ENCODE measurements at places on chromosomes 1 and 21. TPM values are rescaled to one million over a fixed set of nuclear protein-coding genes. Genes with fewer than 3 reads are reported as not detected.

DNA sequence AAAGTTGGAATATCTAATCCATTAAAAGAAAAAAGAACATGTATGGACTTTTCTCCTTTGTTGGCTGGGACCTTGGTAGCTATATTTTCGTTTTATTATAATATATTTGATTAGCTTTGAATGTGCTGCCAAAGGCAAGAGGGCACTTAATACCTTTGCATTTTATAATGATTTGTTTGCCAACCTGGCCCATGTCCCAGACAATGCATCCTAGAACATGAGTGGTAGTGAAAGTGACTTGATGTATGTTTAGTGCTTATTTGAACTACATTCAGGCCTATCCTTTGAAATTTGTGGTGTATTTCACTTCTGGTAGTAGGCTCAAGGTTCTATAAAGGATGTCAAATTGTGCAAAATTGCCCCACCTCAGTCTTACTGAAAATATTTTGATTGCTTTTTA, 25.9 kb downstream of the CACHD1 start:
- no peak overlapping the region for H3K27ac ChIP-seq
- DNase-seq: no peak
- H3K4me3 ChIP-seq: no peak overlapping the region
- no peaks in the 10 kb centered on the region for H3K27me3 ChIP-seq
- no peaks in the 10 kb centered on the region for H3K4me1 ChIP-seq
- H3K36me3 ChIP-seq: no peaks in the 10 kb centered on the region

GRCh38 chr1:32695098-32695904, 7.3 kb downstream of the SYNC start:
- no peak overlapping the region for H3K4me3 ChIP-seq
- no peaks in the 10 kb centered on the region for H3K27me3 ChIP-seq
- H3K27ac ChIP-seq: no peak overlapping the region
- H3K4me1 ChIP-seq: no peaks in the 10 kb centered on the region

DNA sequence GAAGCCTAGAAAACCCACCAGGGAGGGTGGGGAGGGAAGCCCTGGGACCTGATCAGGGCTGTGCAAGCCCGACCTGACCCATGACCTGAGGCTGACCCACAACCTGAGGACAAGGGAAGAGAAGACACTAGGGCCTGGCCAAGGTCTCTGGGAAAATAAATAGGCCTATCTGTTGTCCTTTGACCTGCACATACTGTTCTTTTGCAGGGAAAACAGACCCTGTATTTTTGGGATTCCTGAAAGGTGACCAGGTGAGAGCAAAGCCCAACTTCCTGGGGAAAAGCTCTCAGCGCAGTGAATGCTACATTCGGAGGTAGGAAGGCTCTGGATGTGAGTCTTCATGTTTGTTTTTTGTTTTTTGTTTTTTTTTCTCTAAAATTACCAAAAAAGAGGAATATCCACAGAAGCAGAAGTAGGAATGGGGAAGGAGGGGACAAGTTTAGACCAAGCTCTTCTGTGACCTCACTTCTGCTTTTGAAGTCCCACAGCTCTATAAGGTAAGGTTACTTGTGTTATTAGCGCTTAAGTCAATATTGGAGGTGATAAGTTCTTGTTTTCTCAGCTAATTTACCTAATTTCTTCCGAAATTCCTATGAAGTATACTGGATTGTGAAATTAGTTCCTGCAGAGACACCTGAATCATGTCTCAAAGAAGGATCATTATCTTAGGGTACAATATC, 26.2 kb upstream of the LYST start:
- no peaks in the 10 kb centered on the region for H3K36me3 ChIP-seq
- H3K4me1 ChIP-seq: no peaks in the 10 kb centered on the region
- H3K4me3 ChIP-seq: no peak overlapping the region
- no peak for DNase-seq
- no peaks in the 10 kb centered on the region for H3K27me3 ChIP-seq

- no peaks in the 10 kb centered on the region for H3K27me3 ChIP-seq
- no peak for DNase-seq
- H3K4me3 ChIP-seq: no peak overlapping the region
Measured at GRCh38 chr1:28428012-28428411, 58.5 kb downstream of the PHACTR4 start.

DNA sequence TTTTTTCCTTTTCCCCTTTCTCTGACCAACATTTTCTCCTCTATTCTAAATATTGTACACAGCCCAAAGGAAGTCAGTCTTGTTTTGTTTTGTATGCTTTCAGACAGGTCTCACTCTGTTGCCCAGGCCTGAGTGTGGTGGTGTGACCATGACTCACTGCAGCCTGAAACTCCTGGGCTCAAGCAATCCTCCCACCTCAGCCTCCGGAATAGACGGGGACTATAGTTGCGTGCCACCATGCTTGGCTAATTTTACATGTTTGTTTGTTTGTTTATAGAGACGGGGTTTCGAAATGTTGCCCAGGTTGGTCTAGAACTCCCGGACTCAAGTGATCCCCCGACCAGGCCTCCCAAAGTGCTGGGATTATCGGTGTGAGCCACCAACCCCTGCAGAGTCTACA, 72.8 kb downstream of the NRIP1 start:
- DNase-seq: no peak
- H3K27me3 ChIP-seq: no peaks in the 10 kb centered on the region
- H3K36me3 ChIP-seq: no peaks in the 10 kb centered on the region
- H3K4me3 ChIP-seq: no peak overlapping the region
- H3K27ac ChIP-seq: no peak overlapping the region

The OR2T1 gene
- not detected for total RNA-seq

The SELP gene
- 0.31 TPM for total RNA-seq

The FCAMR gene
- total RNA-seq: not detected

The PALMD gene
- total RNA-seq: not detected
